Stimulated activated CD4-positive, alpha-beta T cell treated with anti-CD3 and anti-CD28 coated beads, Interleukin-4, amount 100 ng/mL, for 48 hours (primary cell): ENCODE measurements at places on chromosomes 13 and 19.

DNA sequence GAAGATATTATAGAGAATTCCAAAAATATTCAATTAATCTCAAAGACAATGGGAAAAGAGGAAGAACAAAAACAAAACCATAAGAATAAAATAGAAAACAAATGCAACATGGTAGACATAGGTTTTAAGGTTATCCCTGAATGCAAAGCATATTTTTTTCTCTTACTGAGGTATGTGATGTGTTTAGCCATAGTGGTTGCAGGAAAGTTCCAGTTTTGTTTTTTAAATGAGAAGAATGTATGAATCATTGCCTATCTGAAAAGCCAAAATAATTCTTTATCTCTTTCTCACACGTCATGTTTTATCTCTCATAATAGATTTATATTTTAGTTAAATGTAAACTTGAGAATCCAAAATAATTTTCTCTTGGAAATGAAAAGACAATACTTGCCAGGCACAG is 2591.7 kb upstream of the PCDH20 start:
- DNase-seq = no peak

DNA sequence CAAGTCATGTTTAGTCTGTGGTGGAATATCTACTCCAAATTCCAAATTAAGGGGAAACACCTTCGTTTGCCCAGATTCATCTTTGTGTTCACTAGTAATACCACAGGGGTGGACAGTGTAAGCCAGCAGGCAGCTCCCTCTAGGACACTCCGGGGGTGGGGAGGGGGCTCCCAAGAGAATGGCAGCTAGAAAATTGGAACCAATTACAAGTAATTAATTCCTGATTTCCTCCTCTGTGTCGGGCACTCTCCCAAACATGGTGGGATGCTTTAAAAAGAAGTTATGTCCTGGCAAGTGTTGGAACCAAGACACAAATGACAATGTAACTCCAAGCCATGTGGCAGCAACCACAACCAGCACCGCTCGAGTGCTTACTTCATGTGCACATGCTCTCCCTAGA is 5.9 kb downstream of the COL4A1 start:
- DNase-seq = no peak

- DNase-seq = no peak
These were observed 18.7 kb downstream of the MOB3A start for GRCh38 chr19:2077398-2077797.

- no peak for DNase-seq
These were observed 500 bp upstream of the IFI30 start for GRCh38 chr19:18173054-18173571.

DNA sequence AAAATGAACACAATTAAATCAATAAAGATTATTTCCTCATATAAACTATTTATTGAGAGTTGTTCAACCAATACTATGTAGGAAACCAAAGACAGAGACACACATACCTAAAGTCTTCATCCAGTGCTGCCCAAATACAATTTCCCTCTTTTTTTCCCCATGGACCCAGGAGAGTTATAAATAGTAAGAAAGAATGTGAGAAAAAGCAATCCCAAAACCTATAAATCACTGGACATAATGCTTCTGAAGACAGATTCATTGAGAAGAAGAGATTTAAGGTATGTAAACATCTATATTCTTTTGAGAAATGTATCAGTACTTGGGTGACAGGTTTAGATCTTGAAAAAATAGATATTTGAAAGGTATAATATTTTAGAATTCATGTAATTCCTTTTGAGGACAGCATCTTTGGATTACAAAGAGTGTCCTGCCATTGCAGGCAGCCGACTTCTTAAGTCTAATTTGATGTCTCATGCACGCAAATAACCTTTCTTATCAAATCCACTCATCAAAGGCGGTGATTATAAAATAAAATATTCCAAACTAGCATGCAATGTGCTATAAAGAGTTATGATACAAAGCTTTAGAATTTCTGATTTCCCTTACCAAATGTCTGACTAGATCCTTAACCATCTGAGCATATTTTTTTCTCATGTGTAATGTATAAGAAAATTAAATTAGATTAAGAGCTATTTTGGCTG is 739.4 kb downstream of the LIG4 start:
- DNase-seq = no peak

DNA sequence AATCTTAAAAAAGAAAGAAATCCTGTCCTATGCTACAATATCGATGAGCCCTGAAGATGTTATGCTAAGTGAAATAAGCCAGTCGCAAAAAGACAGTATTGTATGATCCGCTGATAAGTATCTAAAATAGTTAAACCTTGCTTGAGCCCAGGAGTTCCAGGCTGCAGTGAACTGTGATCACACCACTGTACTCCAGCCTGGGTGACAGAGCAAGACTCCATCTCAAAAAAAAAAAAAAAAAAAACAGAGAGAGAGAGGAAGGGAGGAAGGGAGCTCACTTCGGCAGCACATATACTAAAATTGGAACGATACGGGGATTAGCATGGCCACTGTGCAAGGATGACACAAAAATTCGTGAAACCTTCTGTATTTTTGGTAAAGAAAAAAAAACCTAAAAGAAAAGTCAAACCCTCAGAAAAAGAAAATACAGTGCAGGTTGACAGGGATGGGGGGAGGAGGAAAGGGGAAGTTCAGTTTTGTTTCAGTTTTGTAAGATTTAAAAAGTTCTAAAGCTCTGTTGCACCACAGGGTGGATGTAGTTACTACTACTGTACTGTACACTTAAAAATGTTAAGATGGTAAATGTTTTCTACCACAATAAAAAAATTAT is 8.4 kb downstream of the CLASRP start:
- DNase-seq = no peak

GRCh38 chr13:43326100-43326499 is 302.7 kb downstream of the DNAJC15 start:
- DNase-seq = no peak

DNA sequence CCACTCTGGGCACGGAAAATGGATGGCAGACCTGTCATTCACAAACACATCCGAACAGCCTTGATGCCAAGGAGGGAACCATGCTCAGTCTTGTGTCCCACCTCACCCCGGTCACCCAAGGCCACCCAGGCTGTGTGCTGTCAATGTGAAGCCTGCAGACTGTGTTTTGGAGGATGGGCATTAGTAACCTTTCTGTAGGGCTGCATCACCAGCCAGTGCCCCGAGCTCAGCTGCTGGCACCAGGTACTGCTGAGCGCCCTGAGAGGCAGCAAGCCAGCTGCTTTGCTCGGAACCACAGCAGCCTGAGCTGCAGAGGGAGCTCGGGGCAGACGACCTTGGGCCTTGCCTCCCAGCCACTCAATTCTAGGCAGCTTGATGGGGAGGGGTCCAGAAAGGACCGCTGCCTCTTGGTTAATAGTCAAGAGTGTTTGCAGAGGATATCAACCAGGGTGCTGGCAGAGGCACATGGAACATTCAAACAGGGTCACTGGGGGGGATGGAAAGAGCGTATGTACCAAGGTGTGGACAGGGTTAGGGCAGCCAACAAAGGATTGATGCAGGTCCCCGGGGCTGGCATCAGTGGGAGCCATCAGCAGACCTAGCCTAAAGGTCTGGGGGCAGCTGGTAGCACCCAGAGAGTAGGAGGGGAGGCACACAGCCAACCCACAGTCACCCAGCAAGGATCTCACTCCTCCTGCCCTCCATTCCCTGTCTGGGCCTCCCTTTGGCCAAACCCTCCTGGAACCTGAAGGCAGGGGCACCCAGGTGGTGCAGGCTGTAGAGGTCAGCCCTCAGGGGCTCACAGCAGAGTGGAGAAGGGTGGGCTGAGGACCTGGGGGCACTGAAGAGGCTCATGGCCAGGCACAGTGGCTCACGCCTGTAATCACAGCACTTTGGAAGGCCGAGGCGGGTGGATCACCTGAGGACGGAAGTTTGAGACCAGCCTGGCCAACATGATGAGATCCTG is 8.1 kb downstream of the VSTM2B start:
- DNase-seq = no peak

DNA sequence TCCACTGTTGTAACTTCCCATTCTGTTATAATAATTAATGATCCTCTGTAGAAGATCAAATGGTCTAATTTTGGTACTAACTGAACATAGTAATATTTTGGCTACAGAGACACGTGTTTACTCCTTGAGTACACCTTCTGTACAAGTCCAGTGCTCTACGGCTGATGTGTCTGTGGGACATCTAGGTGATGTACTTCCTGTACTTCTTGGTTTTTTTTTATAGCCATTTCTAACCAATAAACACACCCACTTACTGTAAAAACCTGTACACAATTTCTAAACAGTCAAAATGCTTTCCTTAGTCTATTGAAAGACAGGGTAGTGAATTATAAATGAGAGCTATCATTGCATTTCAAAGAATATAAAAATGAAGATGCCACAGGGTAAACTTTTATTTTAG is 118.7 kb downstream of the RNF17 start:
- DNase-seq = no peak

DNA sequence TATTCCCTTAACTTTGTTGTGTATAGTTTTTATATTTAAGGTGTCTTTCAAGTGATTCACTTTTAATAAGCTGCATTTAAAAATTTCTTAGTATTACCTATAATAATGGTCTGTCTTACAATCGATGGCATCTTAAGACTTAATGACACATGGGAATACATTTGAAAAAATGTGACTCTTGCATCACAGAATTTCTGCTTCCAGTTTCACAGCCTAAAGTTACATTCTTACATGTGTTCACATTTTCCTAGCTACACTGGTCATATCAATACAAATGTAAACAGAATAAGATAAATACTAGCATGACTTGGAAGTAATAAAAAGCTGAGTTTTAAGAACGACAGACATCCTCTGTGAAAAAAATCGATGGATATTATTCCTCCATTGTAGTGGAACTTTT is 1597.1 kb upstream of the MIR17HG start:
- DNase-seq = no peak

DNA sequence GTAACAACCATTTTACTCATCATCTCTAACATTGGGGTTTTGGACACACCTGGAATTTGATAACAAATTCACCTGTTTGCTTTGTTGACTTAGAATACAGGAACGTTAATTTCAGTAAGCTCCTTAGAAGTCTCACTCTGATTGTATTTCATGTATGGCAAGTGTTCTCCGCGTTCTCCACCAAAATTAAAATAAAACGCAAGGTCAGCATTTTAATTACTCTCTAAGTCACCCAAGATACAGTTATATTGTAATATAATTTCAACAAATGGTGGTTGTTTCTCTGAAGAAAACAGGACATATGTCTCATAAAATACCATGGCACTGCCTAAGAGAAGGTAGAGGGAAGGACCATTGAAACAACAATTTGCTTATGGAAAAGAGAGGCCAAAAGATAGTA is 742.1 kb downstream of the LIG4 start:
- DNase-seq = no peak

DNA sequence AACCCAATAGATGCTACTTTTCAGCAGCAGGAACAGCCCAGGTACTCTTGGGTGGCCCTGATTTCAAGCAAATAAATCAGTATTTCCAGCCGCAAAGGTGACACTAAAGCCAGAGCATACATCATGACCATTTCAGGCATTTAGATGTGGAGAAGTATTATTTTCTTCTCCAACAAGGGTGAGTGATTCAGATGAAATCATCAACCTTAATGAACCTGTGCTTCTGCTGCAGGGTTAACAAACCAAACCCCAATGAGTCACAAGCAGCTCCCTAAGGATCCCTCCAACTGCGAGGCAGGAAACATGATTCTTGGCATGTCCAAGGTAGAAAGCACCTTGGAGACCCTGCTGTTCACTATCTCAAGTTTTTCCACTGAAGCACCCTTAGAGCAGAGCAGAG is 32.7 kb downstream of the MBNL2 start:
- DNase-seq = no peak

- no peak for DNase-seq
These were observed 176.6 kb downstream of the LMO7 start for GRCh38 chr13:75812751-75813181.

GRCh38 chr13:99855526-99856420 is 115.8 kb downstream of the ZIC5 start:
- no peak for DNase-seq

DNA sequence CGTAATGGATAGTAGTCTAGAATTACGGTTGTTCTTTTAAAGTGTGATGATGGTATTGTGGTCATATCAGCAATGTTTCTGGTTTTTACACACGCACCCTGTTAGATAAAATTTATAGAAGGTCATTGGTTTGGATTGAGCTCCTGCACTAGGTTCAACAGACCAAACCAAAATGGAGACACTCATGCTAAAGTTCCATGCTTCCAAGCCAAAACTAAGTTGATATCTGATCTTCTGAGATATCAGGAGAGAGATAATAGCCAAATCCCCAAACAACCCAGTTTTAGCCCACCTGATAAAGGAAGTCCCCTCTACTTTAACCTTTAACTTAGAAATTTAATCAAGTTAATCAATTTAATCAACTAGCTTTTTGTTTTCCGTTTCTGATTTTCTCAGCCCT is 1.2 kb downstream of the NOSIP start:
- no peak for DNase-seq

- DNase-seq = no peak
These were observed 93.5 kb downstream of the ZDHHC20 start for GRCh38 chr13:21365574-21365973.

- DNase-seq = no peak
These were observed 6.2 kb downstream of the ERVK3-1 start for GRCh38 chr19:58311345-58311865.
